ENCODE measurements at places on chromosomes 6 and 20. TPM values are rescaled to one million over a fixed set of nuclear protein-coding genes. Genes with fewer than 3 reads are reported as not detected.

DNA sequence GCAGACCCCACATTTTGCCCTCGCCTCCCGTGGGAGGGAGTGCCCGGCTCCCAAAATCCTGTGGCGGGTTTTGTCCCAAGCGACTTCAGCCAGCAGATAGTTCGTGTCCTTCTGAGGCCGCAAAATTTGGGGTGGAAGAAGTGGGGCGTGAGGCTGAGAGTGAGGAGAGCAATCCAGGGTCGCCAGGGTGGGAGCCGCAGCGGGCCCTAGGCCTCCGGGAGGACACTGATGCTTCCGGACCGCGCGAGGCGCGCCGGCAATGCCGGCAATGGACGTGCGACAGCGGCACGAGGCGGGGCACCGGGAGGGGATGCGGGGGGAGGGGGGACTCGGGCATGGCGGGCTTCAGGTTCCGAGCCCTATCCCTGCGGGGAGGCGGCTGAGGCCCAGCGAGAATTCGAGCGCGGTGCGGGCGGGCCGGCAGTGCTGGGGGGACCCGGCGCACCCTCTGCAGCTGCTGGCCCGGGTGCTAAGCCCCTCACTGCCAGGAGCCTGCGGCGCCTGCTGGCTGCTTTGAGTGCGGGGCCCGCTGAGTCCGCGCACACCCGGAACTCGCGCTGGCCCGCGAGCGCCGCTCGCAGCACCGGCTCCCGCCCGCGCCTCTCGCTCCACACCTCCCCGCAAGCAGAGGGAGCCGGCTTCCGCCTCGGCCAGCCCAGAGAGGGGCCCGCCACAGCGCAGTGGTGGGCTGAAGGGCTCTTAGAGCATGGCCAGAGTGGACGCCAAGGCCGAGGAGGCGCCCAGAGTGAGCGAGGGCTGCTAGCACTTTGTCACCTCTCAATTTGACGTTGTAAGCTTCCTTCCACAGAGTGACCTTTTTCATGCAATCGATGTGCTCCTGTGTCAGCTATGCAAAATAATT is 143.8 kb downstream of the LPA start:
- DNase-seq = peak; percentile 30

GRCh38 chr6:108002365-108003221 is 44.6 kb upstream of the SEC63 start:
- no peak for DNase-seq

MICB gene
- total RNA-seq = 33.9 TPM

DNA sequence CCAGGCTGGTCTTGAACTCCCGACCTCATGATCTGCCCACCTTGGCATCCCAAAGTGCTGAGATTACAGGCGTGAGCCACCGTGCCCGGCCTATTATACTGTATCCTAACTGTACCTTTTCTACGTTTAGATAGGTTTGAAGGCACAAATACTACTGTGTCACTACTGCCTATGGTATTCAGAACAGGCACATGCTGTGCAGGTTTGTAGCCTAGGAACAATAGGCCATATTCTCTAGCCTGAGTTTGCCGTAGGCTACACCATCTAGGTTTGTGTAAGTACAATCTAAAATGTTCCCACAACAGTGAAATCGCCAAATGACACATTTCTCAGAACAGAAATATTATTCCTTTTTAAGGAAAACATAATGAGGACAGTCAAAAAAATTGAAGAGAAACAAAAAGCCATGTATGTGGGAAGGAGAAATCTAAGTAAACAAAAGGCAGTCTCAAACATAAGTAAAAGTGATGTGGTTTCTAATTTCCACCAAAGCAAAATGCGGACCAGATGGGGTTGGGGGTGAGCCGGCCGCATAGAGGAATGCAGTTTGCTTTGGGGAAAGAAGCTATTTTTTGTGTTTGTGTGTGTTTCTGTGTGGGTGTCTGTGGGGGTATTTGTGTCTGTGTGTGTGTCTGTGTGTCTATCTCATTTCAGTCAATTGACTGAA is 192.6 kb upstream of the SALL4 start:
- DNase-seq = no peak

RHAG gene
- total RNA-seq = not detected

Data from OCI-LY7 (cell line).